NCI-H1417 (cell line): ENCODE measurements at places on chromosomes 2 and 18.

- peak; percentile 37 for DNase-seq
These were observed 901.6 kb downstream of the EPHA4 start for GRCh38 chr2:220670511-220670910.

GRCh38 chr2:213545481-213545880 is 261.2 kb downstream of the SPAG16 start:
- no peak for DNase-seq

DNA sequence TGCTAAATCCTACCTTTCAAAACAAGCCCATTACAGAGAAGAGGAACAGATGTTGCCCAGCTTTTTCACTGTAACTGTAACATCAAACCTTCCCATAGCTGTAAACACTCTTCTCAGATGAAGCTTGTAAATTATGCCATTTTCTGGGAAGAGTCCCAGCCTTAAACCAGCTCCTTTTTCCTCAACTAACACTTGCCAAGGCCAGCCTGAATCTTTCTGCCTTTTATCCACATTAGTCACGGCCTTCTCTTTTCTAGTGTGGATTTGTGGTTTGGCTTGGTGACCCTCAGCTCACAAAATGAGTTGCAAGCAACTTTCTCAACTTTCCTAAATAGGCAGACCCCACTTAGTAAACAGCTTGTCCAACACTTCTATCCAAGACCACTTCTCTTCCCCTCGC is 90.2 kb downstream of the CABLES1 start:
- DNase-seq: no peak

DNA sequence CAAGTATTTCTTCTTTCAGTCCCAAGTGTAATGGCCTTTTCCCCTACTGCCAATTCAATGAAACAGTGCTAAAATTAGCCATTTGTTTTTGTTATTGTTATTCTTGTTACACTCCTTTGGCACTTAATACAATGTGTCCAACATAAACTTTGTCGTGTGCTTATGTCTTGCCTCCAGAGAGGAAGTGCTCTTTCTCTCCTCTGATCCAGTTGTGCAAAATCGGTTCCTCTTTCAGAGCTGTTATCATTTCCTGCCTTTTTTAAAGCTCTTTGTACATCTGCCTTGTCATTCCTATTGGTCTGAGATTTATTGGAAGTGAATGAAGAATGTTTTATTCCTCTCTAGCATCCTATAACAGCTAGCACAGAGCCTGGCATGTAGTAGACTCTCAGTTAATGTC is 623.2 kb upstream of the ID2 start:
- no peak for DNase-seq
